ENCODE measurements at places on chromosomes 12 and 14.

DNA sequence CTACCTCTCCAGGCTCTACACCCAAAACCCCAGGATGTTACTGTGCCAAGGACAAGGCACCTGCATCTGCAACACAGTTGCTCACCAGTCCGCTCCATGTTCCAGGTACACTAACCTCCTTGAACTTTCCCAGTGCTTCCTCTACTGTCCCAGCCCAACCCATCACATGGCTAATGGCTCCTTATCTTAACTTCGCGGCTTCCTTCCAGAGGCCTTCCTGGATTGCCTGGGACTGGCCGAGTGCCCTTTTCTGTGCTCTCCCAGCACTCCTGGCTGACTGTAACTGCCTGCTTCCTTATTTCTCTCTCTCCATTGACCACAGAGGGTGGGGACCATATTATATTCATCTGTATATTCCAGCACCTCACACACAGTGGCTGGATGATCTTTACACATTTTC lies 20.9 kb downstream of the POMT2 start:
- no peak for DNase-seq

- DNase-seq: peak; percentile 73
Observed at GRCh38 chr12:95838125-95838524, 20.6 kb upstream of the SNRPF start.

DNA sequence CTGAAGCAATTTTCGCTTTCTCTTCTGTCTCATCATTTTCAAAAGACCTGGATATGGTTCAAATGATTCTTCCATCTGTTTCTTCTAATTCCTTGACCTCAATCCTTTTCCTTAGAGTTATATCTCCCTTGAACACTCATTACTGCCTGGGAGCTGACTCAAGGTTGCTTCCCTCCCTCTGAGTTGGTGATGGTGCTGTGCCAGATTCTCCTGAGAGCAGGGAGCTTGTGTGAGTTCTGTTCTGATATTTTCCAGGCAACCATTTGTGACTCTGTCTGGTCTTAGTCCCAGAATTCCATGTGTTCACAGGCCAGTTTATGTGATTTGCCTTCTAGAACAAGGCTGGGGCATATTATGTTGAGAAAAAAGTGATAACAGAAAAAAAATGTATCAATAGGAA lies 505.1 kb upstream of the SYT1 start:
- DNase-seq: no peak

DNA sequence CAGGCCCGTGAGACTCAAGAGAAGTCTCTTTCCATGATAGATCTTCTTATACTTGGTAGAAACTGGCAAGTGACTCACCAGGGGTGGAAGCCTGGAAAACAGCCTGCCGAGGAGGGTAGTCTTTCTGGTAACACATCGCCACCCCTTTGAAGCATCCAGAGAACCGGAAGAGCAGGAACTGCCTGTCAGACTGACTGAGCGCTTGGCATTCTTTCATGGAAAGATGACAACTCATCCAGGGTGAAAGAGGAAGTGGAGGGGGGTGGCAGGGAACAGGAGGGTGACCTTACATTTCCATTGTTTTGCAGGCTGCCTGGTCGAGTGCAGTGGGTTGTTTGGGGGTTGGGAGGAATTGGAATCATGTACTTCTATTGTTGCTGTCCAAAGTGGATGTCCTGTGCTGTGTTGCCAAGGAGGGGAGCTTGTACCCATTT lies 34.5 kb downstream of the PRKCH start:
- DNase-seq: peak; percentile 83

GRCh38 chr14:21771671-21772070 lies 98.1 kb upstream of the OR4E1 start:
- DNase-seq: peak; percentile 2

GRCh38 chr12:54603872-54604271 lies 15.4 kb upstream of the PPP1R1A start:
- no peak for DNase-seq

DNA sequence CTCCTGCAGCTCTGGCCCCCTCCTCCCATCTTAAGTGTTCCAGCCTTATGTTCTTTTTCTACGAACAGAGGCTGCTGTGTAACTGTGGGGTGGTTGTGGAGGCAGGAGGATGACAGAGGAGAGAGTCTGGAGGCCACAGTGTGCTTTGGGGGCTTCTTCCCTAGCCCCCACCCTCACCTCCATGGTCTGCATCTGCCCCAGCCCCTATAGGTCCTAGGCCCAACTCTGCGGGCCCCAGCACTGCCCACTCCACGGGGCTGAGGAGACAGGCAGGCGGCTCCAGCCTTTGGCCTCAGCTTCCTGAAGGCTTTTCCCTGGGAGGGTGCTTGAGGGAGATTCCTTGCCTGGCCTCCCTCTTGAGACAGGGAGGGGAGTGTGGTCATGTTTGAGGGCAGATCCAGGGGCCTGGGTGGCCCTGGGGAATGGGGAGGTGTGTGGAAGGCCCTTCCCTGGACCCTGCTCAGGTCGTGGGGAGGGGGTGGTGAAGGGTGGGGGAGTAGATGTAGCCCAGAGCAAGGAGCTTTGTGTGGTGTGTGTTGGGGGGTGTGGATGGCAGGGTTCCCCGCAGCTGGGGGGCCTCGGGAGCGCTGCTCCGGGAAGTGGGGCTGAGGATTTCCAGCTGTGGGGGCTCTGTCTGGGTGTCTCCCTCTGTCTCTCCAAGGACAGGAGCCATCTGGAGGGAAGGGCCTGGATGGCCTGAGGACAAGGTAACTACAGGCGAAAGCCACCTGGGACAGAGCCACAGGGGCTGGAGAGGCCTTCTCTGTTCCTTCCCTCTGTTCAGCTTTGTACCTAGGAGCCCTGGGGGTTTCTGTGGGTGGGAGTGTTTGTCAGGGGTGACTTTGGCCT lies 1.1 kb downstream of the SMIM41 start:
- DNase-seq: no peak

DNA sequence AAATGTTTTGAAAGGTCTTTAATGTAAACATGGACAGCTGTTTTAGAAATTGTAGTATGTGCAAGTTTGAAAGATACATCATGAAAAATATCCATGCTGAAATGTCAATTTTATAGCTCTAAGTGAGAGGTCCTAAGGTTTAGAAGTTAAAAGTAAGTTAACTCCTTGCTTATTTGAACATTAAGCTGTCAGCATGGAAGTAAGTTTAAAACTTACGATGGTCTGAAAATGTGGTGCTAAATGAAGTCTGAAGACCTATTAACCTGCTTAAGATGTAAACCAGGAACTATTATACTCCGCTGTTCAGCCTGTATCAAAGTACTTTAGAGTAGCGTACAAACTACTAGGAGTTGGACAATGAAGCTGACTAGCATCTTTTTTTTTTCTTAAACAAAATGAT lies 1082.4 kb downstream of the TMTC2 start:
- DNase-seq: no peak

DNA sequence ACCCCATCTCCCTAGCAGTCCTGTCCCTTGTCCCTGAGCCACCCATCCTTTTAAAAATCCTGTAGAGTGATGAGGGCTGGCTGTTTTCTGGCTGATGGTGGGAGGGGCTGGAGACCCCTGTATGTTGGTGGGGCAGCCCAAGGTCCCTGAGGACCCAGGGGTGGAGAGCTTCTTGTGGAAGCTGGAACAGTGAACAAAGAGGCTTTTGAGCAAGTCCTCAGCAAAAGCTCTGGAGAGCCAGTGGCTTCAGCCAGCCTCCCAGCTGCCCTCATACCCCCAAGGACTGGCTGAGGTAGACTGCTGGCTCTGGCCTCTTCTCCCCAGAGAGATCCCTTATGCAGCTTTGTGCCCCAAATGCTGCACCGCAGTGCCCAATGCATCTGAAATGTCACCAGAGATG lies 29.2 kb upstream of the COL2A1 start:
- no peak for DNase-seq

- peak; percentile 69 for DNase-seq
Observed at GRCh38 chr12:62640910-62641448, 174.4 kb downstream of the MON2 start.

DNA sequence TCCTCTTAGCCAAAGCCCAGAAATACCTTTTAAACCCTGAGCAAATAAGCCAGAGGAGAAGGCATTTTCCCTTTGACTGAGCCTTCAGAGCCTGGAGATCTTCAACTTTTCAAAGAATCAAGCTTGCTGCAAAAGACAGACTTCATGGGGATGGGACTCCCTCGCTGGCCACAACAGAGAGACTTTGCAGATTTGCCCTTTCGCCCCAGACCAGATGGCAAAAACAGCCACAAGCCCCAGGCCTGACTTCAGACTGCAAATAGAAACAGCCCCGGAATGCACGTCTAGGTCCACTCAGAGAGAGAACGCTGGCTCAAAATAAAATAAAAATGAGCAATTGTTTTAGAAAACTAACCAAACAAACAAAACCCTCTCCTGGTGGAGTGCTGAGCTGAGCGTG lies 114.6 kb upstream of the MED13L start:
- no peak for DNase-seq

GRCh38 chr14:77782202-77782601 lies 17.7 kb upstream of the ADCK1 start:
- peak; percentile 45 for DNase-seq

DNA sequence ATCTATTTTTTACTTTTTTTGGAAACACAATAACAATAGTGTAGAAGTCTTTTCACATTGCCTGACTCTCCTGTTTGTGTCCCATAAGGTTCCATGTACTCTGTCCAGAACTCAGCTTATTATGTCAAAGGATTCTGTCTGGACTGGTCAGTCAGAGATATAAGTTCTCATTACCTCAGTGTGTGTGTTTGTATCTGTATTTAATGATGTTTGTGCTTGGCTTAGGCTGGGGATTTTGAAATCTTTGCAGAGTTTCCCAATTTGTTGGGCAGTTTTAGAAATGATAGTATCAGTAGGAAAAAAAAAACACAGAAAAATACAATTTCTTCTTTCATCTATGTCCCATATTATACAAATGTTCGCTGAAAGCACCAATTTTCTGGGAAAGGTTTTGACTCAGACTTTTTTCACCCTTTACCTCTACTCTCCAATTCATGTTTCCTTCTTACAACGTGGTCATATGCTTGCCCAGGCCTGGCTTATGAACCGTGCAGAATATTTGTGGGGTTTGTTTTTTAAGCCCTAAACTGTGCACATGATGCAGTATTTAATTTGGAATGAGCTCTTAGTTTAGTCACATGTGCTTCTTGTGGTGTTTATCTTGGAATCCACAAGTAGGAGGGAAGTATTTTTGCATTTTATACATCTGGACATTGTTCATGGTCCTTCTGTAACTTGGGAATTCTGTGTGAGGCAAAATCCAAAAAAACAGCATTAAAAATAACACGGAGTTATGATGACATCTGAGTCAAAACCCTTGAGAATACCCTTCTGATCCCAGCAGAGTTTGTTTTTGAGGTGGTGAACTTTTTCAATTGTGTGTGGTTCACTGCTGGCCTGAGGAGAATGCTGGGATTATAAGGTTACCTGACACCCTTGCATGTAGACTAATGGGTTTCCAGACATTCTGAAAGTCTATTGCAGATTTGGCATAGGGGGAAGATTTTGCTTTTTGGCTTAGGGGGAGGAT lies 121.2 kb downstream of the RAD51B start:
- DNase-seq: peak; percentile 93

DNA sequence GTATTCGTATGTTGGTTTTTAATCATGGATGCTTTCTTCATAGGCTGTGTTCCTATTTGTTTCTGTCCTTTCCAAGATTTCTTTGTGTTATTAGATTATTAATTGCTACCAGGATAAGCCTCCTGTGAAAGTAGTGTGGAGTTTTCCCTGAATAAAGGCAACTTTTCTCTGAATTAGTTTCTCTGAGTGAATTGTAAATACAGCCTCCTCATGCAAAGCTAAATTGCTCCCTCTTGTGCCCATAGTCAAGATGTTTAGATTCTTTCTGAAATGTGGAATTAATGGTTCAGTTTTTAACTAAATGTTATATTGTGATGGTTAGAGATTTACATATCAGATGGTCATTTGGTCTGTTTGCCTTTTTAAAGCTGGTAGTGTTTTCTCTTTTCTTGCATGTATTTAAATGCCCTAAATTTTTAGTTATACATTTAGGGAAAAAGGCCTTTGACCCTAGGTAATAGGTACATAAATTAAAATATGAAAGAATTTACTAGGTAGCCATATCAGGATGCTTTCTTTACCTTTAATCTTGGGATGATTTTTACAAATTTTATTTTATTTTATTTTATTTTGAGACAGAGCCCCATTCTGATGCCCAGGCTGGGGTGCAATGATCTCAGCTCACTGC lies 8.9 kb downstream of the APAF1 start:
- peak; percentile 75 for DNase-seq

GRCh38 chr12:67761566-67761965 lies 113.0 kb downstream of the DYRK2 start:
- no peak for DNase-seq

- no peak for DNase-seq
Observed at GRCh38 chr12:121059031-121059898, 20.2 kb upstream of the OASL start.

GRCh38 chr12:100566887-100567637 lies 6.4 kb upstream of the GAS2L3 start:
- DNase-seq: peak; percentile 45

DNA sequence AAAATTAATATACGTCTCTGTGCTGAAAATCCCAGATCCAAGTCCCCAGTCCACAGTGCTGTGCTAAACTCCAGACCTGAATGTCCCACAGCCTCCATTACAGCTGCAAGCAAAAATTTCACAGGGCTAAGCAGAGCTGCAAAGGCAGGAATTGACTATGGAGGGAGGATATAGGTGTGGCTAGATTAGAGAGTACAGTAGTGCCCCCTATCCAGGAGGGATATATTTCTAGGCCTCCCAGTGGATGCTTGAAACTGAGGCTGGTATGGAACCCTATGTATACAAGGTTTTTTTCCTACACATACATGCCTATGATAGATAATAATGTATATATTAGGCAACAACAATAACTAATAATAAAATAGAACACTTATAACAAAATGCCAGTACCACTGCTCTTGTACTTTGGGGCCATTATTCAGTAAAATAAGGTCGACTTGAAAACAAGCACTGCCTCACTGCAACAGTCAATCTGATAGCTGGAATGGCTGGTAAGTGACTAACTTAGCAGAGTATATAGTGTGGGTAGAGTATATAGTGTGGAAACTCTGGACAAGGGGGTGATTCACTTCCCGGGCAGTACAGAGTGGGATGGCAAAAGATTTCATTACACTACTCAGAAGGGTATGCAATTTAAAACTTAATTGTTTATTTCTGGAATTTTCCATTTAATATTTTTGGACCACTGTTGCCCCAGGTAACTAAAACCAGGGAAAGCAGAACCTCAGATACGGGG lies 82.7 kb downstream of the C14orf132 start:
- DNase-seq: peak; percentile 63

DNA sequence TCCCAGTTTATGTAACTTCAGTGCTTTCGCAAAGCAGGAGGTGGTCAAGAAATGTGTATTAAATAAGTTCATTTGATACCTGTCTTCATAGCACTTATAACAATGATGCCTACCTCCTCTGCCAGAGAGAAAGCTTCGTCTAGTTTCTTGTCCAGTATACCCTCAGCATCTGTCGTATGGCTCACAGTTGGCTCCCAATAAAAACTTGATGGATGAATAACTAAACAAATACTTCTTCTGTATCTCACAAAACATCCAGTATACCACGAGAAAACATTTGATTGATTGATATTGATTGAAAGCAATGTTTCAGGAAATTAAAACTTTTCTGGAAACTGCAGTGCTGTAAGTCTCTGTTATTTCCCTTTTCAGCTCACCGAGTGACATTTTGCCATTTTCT lies 26.9 kb upstream of the PTGDR start:
- no peak for DNase-seq

GRCh38 chr12:104889735-104890134 lies 68.4 kb downstream of the SLC41A2 start:
- DNase-seq: no peak

Data from renal cortical epithelial cell (primary cell).